Neural progenitor cell (in vitro differentiated cells): ENCODE measurements at places on chromosomes 3 and 15. TPM values are rescaled to one million over a fixed set of nuclear protein-coding genes. Genes with fewer than 3 reads are reported as not detected.

GRCh38 chr3:195829897-195830254 is 18.1 kb upstream of the MUC4 start:
- DNase-seq = peak; percentile 1

Gene SHC4
- total RNA-seq = 1.9 and 2.2 TPM in 2 replicates

Gene SEMA6D
- 12.5 and 23.5 TPM in 2 replicates for total RNA-seq

Gene SAXO2
- total RNA-seq = 0.06 and 1.4 TPM in 2 replicates

DNA sequence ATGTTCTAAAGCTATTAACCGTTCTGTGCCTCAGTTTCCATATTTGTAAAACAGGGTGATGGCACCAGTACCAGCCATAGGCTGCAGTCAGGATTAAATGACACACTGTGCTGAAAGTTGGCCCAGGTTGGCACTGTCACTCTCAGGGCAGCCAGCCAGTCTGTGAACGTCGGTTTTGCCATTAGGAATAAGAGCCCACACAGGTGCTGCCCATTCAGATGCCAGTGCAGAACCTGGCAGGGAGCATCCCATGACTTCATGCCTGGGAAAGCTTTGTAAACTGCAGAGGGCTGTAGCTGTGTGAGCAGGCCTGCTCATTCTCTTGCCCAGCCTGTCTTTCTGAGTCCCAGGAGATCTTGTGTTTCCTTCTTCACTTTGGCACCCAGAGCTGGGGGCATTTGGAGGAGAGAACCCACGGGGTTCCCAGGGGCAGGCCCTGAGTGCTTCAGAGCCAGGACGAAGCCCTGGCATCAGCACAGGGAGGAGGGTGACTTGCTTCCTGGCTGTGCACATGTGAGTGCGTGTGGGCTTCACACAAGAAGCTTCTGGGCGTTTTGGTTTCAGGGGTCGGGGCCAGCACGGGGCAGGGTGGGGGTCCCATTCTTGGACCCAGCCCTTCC is 46.9 kb downstream of the ZNF710 start:
- DNase-seq = no peak

GRCh38 chr3:52145736-52146110 is 8.5 kb downstream of the POC1A start:
- no peak for DNase-seq

GRCh38 chr3:54046641-54047214 is 75.6 kb upstream of the CACNA2D3 start:
- no peak for DNase-seq

DNA sequence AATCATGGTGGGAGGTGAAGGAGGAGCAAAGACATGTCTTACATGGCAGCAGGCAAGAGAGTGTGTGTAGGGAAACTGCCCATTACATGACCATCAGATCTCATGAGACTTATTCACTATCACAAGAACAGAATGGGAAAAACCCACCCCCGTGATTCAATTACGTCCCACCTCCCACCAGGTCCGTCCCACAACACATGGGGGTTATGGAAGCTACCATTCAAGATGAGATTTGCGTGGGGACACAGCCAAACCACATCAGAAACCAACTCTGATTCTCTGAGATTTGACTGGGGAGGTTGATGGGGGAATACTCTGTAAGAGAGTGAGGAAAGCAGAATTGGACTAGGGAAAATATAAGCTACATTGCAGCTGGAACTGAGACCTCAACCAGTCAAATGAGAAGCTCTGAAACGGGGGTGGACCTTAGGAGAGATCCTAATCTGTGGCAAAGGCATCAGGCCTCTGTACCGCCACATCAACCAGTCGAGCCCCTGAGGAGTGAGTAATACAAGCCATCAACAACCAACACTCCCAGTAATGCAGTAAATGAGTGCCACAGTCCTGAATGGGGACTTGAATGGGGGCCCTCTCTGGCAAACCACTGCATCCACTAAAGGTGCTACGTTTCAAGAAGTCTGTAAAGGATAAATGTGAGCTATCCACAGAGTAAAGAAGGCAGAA is 207.9 kb upstream of the GADL1 start:
- DNase-seq = no peak

DNA sequence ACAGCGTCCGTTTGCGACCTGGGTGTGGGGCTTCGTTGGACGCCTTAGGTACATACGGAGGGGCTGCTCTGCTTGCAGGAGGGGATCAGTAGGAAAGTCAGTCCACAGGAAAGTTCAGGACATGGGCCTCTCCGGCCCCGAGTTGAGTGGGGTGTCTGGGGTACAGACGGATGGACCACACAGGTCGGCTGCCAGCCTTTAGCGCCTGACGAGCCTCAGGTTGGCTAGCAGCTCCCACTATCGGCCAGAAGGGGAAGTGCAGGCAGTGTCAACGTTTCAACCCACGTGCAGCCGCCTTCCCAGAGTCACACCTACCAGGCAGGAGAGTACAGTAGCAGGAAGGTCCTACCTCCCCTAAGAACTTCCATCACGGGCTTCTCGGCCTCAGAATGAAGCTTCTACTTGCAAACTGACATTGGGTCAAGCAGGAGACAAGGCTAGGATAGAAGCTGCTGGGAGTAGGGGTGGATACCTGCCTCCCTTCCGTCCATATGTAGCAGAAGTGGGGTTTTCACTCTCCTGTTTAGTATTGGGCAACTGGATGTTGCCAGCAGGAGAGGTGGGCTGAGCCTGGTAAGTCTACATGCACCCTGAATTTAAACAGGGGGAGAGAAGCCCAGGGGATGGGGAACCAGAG is 1.8 kb upstream of the SCN5A start:
- peak; percentile 88 for DNase-seq

DNA sequence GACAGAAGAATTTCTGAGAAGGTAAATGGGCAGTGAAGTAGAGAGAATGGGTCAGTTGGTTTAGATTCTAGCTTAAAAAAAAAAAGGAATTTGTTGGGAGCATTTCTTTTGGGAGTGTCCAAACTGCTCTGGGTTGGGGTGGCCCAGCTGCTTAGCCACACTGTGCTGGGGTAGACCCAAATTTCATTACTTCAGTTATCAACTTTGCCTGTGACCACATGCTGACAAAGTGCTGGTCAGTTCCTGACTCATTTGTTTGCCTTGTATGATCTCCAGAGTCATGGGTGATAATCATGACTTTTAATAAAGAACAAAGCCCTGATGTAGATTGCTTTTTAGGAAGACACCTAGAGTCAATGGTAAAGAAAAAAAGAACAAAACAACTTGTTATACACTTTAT is 121.5 kb upstream of the FGF7 start:
- no peak for DNase-seq

GRCh38 chr3:126026277-126026751 is 57.3 kb downstream of the ROPN1B start:
- DNase-seq = no peak

Gene ANKUB1
- total RNA-seq = not detected in 2 replicates

Gene DPP8
- 25.9 and 39.0 TPM in 2 replicates for total RNA-seq
